ENCODE measurements at places on chromosomes 12 and 14.
A peak's percentile ranks its signal among the peaks of the same experiment; 100 is the strongest.

DNA sequence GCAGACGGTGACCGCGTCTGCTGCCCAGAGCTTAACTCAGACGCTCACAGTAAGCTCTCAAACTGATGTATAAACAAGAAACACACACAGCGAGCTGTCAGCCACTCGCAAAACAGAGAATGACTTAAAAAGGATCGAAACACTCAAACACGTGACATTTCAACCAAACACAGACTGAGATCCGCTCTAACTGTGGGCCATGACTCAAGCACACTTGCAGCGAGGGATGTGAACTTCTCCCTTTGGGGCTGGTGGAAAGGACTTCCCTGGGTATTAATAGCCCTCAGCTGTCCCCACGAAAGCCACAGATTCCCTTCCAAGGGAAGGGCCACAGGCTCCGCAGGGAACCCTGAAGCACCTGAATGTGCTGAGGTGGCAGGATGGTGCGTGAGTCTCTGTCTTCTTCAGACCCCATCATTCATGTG is 29.1 kb downstream of the CCDC88C start:
- DNase-seq, result peak; percentile 55

DNA sequence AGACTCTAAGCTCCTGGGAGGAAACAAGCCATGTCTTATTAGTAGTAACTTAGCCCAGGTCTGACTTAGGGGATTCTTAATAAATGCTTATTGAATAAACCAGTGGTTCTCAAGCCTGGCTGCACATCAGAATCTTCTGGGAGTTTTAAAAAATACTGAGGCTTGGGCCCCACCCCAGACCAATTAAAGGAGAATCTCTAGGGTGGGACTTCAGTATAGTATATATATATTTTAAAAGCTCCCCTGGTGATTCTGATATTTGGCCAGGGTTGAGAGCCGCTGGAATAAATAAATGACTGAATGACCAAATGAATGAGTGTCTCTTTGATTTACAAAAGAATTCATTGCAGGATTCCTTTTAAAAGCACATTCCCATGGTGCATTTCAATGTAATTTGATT is 151.5 kb upstream of the GSC start:
- DNase-seq, result no peak

DNA sequence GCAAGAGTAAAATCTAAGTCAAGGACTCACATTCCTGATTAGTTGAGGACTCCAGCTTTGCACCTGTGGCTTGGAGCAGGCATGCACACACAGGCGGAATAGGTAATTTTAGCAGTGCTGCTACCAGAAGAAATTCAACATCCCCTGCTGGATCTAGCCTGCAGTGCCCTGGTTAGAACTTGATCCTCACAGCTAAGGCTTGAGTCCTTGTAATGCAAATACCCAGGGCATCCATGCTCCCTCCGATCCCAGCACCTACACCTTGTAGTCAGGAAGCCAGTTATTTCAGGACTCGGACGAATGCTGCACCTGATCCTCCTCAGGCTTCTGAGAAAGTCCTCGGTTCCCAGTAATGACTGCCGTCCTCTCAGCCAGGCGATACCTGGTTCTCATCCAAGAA is 309.0 kb upstream of the AMIGO2 start:
- DNase-seq, result no peak

DNA sequence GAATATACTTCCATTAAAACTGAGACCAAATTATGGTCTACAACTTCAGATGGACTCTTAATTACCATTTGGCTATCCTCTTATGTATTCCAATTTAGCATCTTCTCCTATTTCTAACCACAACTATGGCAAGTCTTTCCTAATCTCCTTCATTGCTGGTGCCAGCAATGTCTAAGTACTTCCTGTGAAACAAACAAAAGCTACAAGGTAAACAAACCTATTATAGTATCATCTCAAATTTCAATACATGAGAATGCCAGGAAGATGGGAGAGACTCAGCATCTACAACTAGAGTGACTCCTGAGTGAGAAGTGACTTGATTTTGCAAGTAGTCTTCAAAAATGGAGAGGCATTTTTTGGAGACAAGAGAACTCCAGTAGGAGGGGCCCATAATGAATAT is 202.9 kb upstream of the ATXN7L3B start:
- no peak for DNase-seq

DNA sequence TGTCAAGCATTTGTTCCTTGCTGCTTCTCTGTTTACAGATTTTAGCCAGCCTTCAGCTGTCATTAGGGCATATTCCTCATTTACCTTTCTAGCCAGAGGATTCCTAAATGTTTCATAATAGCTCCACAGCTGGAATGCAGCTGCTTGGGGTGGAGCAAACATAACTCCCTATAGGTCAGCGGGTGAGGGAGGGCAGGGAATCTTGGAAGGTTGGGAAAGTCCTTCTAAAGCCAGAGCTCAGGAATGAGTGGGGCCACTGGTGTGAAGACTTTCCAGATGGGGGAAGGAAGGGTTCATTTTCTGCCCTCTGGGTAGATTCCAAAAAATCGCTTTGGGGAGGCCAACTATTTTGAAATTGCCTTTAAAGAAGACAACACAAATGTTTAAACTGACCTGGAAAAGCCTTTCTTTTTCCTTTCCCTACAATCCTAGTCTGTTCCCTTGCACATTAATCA is 16.3 kb upstream of the IRF2BPL start:
- DNase-seq, result no peak

GRCh38 chr12:38163442-38163801 is 153.2 kb upstream of the ALG10B start:
- no peak for DNase-seq

GRCh38 chr12:76018111-76018510 is 13.5 kb downstream of the PHLDA1 start:
- DNase-seq, result no peak

DNA sequence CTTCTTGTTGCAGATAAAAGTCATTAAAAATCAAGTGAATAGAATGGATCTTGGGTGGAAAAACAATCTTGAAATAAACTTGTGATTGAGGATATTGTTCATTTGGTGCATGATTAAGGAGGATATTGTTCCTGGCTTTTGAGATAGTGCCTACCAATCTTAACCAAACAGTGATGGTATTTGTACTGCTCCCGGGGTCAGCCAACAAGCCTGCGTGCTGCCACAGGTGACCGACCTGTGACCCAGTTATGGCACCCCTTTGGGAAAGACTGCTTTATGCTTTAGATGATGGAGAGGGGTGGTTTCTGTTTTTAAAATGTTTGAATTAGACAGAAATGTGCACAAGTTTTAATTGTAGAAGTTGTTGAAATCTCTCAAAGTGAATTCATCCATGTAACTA is 41.6 kb downstream of the SUDS3 start:
- no peak for DNase-seq

DNA sequence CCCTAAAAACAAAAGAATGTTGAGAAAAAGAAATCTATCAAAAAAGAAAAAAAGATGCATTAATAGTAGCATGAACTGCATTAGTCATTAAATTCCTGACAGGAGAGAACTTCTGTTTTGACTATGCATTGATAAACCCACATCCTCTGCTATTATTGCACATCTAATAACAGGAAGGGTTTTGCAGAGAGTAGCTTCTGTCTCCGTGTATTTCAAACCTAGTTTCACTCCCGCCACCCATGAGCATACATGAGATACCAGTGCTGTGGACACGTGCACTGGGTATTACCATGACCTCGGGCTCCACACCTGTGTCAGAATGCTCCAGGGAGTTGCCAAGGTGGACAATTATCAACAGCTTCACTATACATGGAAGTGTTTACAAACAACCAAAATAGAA is 449.1 kb upstream of the SOX5 start:
- no peak for DNase-seq

- no peak for DNase-seq
Measured at GRCh38 chr12:15677228-15677627, 112.0 kb downstream of the EPS8 start.

DNA sequence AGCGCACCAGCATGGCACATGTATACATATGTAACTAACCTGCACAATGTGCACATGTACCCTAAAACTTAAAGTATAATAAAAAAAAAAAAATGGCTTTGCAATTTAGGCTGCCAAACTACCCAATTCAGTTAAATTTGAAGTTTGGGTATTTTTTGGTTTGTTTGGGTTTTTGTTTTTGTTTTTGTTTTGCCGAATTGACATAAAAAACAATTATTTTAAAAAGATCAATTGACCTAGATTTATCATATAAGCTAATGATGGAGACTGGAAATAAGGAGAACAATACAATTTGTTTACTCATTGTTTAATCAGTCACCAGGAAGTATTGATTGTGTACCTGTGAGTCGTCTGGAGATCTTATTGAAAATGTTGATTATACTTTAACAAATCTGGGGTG is 62.1 kb upstream of the GARIN2 start:
- no peak for DNase-seq

DNA sequence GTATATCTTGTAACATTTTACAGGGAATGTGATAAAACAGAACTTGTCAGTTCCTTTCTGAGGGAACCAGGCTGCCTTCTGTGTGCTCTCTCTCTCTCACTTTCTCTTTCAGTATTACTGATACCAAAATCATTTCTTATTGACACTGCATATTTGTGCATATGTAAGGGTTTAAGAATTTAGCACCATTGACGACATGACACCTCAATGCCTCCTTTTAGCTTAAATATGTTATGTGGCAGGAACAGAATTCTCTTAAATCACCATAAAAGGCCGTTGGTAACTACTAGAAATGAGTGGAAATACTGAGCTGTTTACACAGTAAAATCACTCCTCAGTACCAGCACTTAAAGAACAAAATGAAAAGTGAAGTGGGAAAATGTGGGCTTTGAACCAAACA is 457.7 kb upstream of the SYT1 start:
- no peak for DNase-seq

- DNase-seq, result no peak
Measured at GRCh38 chr14:65478596-65478995, 66.1 kb downstream of the FUT8 start.

DNA sequence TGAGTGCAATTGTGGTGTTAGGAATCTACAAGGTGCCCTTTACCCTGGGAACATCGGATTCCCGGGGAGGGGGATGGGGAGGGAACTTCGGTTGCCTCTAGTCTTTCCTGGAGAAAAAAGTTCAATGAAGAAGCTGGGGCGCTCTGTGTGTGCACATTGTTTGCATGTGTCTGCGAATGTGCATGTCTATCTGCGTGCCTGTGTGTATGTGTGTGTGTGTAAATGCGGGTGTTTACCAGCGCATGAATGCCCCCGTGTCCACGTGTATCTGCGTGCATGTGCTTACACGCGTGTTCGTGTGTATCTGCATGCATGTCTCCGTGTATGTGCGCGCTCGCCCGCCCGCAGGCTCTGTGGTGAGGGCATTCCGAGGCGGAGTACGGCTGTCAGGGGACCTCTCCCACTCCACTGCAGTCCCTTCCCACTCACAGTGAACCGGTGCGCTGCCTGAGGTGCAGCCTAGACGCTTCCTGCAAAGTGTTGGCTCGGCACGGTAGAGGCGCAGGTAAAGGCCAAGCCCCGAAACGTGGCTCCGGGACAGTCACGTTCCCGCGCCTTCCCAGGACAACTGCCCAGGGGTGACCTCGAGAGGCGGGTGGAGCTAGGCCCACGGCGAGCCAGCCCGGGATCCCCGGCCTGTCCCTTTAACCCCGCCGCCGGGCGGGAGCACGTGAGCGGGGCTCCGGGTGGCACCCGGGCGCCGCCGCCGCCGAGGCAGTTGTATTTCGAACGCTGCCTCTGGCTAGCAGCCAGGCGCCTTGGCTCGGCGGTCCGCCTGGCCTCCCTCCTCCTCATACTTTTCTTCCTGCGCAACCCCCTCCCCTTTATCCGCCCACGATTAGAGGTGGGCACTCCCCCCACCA is 539 bp upstream of the HMGA2 start:
- peak; percentile 54 for DNase-seq

GRCh38 chr12:30694412-30695198 is 1.1 kb downstream of the IPO8 start:
- peak; percentile 29 for DNase-seq

DNA sequence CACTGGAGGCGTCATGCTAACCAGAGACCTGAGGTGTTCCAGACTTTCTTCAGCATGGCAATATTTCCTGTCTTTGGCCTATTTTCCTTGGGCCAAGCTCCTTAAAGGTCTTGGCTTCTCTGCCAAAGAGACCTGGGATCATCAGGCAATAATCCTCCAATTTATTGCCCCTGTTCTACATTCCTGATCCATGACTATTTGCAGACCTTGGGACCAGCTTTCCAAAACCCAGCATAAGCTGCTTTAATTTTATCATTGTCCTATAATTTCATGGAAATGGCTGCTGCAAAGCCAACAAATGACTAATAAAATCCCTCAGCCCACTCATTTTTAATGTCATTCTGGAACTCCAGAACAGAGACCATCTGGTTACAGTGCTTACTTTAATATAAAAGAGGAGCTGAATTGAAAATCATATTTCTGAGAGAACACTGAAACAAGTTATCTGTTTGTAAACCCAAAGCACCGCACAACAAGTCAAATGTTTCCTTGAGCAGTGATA is 166.9 kb upstream of the BTG1 start:
- no peak for DNase-seq

GRCh38 chr12:89439941-89440340 is 84.7 kb downstream of the GALNT4 start:
- DNase-seq, result no peak

DNA sequence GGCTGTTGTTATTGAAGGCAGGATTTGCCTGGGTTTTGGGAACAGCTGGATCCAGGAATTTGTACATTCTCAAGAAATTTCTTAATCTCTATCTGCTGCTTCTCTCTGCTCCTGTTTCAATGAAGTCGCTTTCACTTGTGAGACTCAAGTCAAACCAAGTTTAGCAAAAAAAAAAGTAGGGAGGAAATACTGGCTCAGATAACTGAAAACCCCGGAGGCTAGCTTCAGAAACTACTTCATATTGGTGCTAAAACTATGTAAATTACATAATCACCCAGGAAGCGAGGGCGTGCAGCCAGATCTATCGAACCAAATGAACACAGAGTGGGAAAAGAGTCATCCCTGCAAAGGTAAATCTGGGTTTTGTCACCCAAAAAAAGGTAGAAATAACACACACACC is 68.3 kb upstream of the FICD start:
- DNase-seq, result no peak
